ENCODE measurements at places on chromosomes 3 and 15.

GRCh38 chr3:50246517-50246954, 10.5 kb downstream of the GNAI2 start:
- no peak for DNase-seq
- H3K36me3 ChIP-seq: no peaks in the 10 kb centered on the region
- H3K27me3 ChIP-seq: no peaks in the 10 kb centered on the region
- peak overlapping the region; percentile 92 for H3K27ac ChIP-seq
- peaks cover 30% of the 10 kb centered on the region for H3K4me1 ChIP-seq
- peak overlapping the region; percentile 79 for H3K4me3 ChIP-seq

GRCh38 chr3:153440311-153440710, 278.3 kb downstream of the RAP2B start:
- no peaks in the 10 kb centered on the region for H3K27me3 ChIP-seq
- no peak for DNase-seq
- no peaks in the 10 kb centered on the region for H3K36me3 ChIP-seq
- H3K27ac ChIP-seq: no peak overlapping the region
- H3K4me1 ChIP-seq: no peaks in the 10 kb centered on the region

DNA sequence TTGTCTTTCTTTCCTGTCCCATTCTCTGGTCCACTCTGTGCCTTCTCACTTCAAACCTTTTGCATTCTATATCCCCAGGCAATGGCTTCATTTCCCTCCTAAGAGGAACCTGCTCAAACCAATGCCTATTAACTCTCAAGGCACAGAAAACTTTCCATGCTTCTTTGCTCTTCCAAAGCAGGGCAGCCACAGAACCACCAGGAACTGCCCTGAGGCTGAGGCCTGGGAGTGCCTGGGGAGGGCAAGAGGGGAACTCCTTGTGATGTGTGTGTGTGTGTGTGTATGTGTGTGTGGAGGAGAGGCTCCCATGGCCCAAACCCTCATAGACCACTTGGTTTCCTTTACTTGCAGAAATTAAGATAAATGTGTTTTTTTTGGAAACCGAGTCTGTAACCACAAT, 14.1 kb upstream of the PGPEP1L start:
- H3K4me1 ChIP-seq: no peaks in the 10 kb centered on the region
- no peak for DNase-seq
- no peaks in the 10 kb centered on the region for H3K36me3 ChIP-seq
- no peak overlapping the region for H3K27ac ChIP-seq

DNA sequence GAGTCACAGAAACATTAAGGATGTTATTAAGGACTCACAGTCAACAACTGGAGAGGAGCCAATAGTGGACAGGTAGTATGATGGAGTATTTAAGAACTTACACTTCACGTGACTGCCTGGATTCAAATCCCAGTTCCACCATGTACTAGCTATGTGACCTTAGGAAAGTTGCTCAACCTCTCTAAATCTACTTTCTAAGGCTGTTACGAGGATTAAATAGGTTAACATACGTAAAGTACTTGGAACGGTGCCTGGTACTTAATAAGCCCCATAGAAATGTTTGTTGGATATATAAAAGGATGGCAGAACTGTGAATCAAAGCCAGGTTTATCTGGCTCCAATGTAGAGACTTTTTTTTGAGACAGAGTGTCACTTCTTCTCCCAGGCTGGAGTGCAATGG, 24.4 kb downstream of the THRB start:
- no peak overlapping the region for H3K4me3 ChIP-seq
- DNase-seq: no peak
- no peaks in the 10 kb centered on the region for H3K36me3 ChIP-seq
- no peaks in the 10 kb centered on the region for H3K27me3 ChIP-seq

- DNase-seq: no peak
- H3K27me3 ChIP-seq: no peaks in the 10 kb centered on the region
- H3K4me1 ChIP-seq: no peaks in the 10 kb centered on the region
- H3K36me3 ChIP-seq: no peaks in the 10 kb centered on the region
Observed at GRCh38 chr3:119864476-119864875, 82.6 kb downstream of the NR1I2 start.

GRCh38 chr15:46126581-46126980, 491.8 kb downstream of the SQOR start:
- no peaks in the 10 kb centered on the region for H3K36me3 ChIP-seq
- no peak for DNase-seq
- no peaks in the 10 kb centered on the region for H3K27me3 ChIP-seq
- no peaks in the 10 kb centered on the region for H3K4me1 ChIP-seq
- H3K27ac ChIP-seq: no peak overlapping the region

DNA sequence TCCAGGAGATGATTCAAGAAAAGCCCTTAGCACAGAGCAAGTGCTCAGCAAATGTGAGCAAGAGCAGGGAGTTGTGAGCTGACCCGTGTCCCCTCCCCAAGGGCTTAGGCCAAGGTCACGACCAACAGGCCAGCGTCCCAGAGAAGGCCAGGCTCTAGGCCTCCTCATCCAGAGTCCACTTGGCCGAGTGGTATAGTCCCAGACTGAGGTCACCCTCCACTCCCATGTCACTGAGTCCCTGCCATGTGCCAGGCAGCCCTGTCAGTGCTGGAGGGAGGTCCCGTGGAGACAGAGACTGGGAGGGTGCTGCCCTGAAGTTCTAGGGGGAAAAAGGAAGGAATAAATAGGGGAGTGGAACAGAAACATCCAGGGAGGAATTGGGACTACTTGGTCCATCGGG, 44.0 kb downstream of the TPRA1 start:
- no peaks in the 10 kb centered on the region for H3K27me3 ChIP-seq
- peak overlapping the region; percentile 54 for H3K27ac ChIP-seq
- no peaks in the 10 kb centered on the region for H3K4me1 ChIP-seq
- H3K4me3 ChIP-seq: no peak overlapping the region

GRCh38 chr15:94417501-94418293, 186.3 kb downstream of the MCTP2 start:
- H3K36me3 ChIP-seq: no peaks in the 10 kb centered on the region
- DNase-seq: no peak
- H3K4me1 ChIP-seq: no peaks in the 10 kb centered on the region
- no peak overlapping the region for H3K27ac ChIP-seq

- no peaks in the 10 kb centered on the region for H3K36me3 ChIP-seq
- H3K27me3 ChIP-seq: no peaks in the 10 kb centered on the region
- H3K4me1 ChIP-seq: no peaks in the 10 kb centered on the region
- no peak overlapping the region for H3K4me3 ChIP-seq
Observed at GRCh38 chr3:31562525-31562924, 29.8 kb downstream of the STT3B start.

DNA sequence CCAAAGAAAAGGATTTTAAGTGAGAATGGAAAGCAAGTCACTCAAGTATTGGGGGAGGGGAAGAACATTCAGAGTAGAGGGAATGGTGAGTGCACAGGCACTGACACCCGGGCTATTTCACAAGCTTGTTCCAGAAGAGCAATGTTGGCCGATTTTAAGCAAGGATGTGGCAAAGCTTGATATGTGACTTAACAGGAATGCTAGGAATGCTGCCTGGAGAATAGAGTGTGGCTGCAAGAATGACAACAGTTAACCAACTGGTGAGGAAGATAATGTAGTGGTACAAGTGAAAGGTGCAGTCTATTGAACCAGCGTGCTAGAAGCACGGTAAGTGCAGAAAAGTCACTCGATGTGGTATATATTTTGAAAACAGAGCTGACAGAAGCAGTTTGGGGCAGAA, 6.2 kb upstream of the CCDC80 start:
- no peak for DNase-seq
- no peaks in the 10 kb centered on the region for H3K27me3 ChIP-seq
- H3K4me1 ChIP-seq: no peaks in the 10 kb centered on the region
- H3K27ac ChIP-seq: no peak overlapping the region
- H3K36me3 ChIP-seq: no peaks in the 10 kb centered on the region

- H3K4me1 ChIP-seq: no peaks in the 10 kb centered on the region
- H3K36me3 ChIP-seq: no peaks in the 10 kb centered on the region
- DNase-seq: no peak
Observed at GRCh38 chr3:190747571-190747970, 114.9 kb downstream of the GMNC start.

DNA sequence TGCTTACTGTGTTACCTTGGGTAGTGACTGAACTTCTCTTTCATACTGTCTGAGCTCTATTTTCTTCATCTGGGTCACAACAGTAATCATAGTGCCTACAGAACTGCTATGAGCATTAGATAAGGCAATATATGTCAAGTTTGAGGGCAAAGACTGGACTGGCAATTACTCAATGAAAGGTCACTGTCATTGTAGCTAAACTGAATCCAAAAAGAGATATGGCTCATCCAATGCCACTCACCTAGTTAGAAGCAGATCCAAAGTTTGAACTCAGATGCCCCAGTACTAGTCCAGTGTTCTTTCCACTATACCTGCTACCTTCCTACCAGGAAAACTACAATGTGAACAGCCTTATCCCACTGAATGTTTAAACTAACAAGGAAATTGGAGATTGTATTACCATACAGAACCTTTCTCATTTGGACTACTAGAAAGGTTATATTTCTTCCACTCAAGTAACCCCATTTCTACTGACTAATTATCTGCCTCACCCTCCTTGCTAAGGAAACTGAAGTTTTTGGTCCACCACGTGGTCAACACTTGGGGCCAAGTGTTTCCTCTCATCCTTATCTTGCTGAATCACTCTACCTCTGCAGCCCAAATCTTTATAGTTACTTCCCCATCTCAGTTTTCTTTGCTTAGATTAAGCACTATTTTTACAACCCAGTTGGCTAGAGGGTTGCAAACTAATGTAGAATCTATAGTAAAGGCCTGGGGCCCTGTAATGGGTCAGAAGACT, 202.3 kb upstream of the LPP start:
- H3K27ac ChIP-seq: no peak overlapping the region
- H3K4me3 ChIP-seq: no peak overlapping the region
- no peaks in the 10 kb centered on the region for H3K27me3 ChIP-seq
- H3K4me1 ChIP-seq: peaks cover 3% of the 10 kb centered on the region
- no peaks in the 10 kb centered on the region for H3K36me3 ChIP-seq

DNA sequence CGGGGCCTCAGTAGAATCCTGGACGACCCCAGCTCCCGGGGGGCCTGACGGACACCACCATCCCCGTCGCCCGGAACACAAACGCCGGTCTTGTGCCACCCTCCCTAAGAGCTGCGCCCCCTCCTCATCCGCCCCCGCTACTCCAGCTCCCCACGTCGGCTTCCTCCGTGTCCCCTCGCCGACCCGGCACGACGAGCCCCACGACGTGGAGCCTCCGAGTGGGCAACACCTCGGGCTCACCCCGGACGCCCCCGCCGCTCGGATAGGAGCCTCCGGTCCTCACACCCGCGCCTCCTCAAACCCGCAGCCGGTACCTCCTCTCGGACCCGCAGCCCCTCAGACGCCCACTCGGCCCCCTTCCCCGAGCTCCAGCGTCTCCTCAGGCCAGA, 525 bp downstream of the NPTN start:
- no peaks in the 10 kb centered on the region for H3K36me3 ChIP-seq
- H3K27me3 ChIP-seq: no peaks in the 10 kb centered on the region
- peak overlapping the region; percentile 98 for H3K27ac ChIP-seq
- peaks cover 6% of the 10 kb centered on the region for H3K4me1 ChIP-seq
- H3K4me3 ChIP-seq: peak overlapping the region; percentile 99
- DNase-seq: no peak

- no peak overlapping the region for H3K4me3 ChIP-seq
- no peaks in the 10 kb centered on the region for H3K36me3 ChIP-seq
- H3K27ac ChIP-seq: no peak overlapping the region
- no peaks in the 10 kb centered on the region for H3K4me1 ChIP-seq
Observed at GRCh38 chr3:68681766-68682165, 250.6 kb downstream of the TAFA4 start.

- peak overlapping the region; percentile 81 for H3K4me3 ChIP-seq
- H3K36me3 ChIP-seq: no peaks in the 10 kb centered on the region
- H3K27ac ChIP-seq: peak overlapping the region; percentile 86
Observed at GRCh38 chr3:186932281-186933181, 2.2 kb downstream of the ST6GAL1 start.

- H3K27me3 ChIP-seq: no peaks in the 10 kb centered on the region
- H3K36me3 ChIP-seq: no peaks in the 10 kb centered on the region
- H3K4me3 ChIP-seq: no peak overlapping the region
- peaks cover 3% of the 10 kb centered on the region for H3K4me1 ChIP-seq
Observed at GRCh38 chr3:183481582-183481981, 53.2 kb upstream of the MCF2L2 start.

DNA sequence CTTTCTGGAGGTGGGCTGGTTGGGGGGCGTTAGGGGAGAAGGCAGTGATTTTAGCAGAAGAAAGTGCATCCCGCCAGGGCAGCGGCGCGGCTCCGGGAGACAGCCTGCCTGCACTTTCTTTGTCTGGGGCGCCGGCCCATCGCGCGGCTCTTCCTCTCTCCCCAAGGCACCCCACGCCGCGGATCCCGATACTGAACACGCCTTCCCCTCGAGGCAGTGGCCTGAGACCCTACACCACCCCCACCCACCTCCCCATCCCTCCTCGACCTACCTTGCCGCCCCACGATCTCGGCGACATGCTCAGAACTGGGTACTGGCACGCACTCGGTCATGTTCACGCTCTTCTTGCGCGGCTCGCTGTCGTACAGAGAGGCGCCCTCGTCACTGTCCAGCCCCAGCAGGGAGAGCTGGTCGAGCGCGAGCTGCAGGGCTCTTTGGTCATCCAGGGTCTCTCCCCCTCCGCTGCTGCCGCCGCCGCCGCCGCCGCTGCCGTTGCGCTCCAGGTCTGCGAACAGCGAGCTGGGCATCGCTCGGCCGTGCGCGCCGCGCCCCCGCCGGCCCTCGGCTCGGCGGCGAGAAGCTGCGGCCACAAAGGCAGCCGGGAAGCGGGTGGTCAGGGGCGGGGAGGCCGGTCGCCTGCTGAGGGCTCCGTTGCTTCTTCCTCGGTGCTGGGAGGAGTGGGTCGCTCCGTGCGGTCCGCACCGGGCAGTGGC, 483 bp downstream of the MEX3B start:
- no peaks in the 10 kb centered on the region for H3K36me3 ChIP-seq
- peak overlapping the region; percentile 78 for H3K4me3 ChIP-seq
- H3K27ac ChIP-seq: peak overlapping the region; percentile 85
- no peaks in the 10 kb centered on the region for H3K4me1 ChIP-seq
- no peak for DNase-seq
- no peaks in the 10 kb centered on the region for H3K27me3 ChIP-seq

DNA sequence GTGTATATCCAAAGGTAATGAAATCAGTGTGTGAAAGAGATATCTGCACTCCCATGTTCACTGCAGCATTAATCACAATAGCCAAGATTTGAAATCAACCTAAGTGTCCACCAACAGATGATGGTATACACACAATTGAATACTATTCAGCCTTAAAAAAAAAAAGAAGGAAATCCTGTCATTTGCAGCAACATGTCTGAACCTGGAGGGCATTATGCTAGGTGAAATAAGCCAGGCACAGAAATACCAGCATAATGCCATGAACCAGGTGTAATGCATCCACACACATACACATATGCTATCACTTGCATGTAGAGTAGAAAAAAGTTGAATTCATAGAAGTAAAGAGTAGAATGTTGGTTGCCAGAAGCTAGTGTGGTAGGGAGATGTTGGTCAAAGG, 18.4 kb upstream of the NR1I2 start:
- no peaks in the 10 kb centered on the region for H3K27me3 ChIP-seq
- H3K4me1 ChIP-seq: no peaks in the 10 kb centered on the region
- H3K36me3 ChIP-seq: no peaks in the 10 kb centered on the region

DNA sequence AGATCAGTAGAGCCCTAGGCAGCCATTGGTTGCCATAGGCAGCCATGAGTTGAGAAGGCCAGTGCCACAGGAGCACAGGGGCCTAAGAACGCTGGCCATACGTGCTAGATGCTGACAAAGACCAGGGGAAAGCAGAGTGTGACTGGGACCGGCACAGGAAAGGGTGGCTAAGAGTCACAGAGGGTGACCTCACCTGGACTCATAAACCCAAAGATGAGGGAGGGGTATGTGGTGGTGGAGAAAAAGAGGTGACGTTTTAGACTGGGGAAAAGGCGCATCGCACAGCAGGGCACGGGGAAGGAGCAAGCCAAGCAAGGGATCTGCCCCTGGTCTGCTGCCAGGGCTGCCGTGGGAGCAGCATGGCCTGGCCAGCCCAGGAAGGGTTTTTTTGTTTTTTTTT, 122.5 kb downstream of the VGLL4 start:
- H3K27ac ChIP-seq: no peak overlapping the region

Measured in breast epithelium (tissue), 4 donors.